ENCODE measurements at places on chromosomes 7 and 10.
A peak's percentile ranks its signal among the peaks of the same experiment; 100 is the strongest.

DNA sequence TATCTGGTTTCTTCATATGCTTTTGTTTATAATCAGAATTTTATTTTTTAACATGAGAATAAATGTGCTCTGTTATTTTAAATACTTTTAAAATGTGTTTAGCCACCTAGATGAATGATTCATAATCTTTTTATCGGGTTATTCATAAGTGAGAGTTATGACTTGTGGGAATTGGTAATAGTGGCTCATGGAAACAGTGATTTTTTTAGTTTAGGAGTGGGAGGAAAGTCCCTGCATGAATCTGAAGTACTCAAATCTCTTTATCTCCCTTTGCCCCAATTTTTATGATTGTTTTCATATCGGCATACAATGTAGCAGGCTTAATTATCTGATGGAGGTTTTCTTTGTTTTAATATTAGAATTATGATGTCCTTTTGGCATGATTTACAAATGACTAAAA, 42.9 kb downstream of the TAX1BP1 start:
- no peak for DNase-seq

DNA sequence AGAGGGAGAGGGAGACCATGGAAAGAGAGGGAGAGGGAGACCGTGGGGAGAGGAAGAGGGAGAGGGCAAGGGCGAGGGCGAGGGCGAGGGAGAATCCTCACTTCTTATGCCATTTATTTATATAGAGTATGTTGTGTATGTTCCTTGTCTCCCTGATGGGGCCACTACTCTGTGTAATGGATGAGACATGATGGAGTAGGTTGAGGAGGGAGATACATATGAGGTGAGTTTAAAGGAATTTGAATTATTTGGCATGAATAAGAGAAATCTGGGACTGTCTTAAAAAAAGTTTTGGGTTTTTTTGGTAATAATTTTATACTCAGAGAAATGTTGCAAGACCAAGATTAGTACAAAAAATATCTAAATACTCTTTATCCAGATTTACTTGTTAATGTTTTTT, 20.1 kb downstream of the CCSER2 start:
- DNase-seq, result no peak

DNA sequence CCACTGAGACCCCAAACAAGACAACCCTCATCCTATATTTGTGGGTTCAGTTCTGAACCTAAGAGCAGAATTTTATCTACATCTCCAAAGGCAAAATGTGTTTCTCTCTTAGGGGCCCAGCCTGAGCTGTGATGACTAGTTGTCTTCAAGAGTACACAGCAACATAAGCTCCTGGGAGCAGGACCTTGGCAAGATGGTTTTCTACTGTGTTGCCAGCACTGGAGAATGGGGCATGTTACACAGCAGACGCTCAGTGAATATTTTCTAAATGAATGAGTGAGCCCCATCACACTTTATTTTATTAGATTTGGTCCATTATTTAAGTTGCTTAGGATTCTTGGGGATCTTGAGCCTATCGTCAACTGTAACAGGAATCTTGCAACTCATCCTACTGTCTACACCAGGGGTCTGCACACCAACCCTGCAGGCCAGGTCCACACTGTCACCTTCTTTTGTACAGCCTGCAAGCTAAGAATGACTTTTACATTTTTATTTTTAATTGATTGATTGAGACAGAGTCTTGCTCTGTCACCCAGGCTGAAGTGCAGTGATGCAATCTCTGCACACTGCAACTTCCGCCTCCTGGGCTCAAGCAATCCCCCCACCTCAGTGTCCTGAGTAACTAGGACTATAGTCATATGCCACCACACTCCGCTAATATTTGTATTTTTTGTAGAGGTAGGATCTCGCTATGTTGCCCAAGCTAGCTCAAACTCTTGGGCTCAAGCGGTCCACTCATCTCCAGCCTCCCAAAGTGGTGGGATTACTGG, 347.1 kb downstream of the FGFR2 start:
- no peak for DNase-seq

- no peak for DNase-seq
These were observed 287.0 kb upstream of the IGFBP3 start for GRCh38 chr7:46207931-46208634.

DNA sequence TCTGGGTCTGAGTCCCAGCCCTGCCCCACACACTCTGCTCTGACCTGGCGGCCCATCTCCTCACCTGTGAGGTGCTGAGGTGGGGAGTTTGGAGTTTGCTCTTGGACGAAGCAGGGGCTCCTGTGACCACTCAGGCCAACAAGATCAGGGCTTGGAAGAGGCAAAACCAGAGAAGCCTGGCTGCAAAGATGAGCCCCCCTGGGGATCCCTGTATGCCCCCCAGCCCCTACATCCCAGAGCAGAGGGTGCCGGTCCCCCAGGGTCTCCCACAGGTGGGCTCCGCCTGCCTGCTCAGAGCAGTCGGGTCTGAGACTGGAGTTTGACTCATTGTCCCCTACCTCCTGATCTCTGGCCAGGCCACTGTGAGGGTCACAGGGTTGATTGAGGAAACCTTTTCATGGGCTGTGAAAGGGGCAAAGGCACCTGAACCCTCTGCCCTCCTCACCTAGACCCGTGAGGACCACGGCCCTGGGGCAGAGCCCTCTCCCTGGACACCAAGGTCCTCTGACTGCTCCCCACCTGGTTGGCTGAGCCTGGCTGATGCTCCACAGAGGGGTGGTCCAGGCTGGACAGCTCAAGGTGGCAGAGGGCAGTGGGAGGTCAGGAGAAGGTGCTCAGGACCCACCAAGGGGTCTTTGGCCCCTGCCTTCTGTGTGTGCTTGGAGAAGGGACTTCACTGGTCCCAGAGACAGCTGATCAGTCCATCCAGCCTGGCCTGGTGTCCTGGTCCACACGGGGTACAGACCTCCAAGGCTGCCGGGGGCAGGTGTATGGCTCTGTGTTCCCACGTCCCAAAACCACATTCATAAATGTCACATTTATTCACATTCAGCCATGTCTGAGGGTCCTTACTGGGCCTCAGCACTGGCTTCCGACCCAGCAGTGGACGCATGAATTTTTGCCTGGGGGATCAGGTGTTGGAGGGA, 9.1 kb upstream of the SCART1 start:
- no peak for DNase-seq

DNA sequence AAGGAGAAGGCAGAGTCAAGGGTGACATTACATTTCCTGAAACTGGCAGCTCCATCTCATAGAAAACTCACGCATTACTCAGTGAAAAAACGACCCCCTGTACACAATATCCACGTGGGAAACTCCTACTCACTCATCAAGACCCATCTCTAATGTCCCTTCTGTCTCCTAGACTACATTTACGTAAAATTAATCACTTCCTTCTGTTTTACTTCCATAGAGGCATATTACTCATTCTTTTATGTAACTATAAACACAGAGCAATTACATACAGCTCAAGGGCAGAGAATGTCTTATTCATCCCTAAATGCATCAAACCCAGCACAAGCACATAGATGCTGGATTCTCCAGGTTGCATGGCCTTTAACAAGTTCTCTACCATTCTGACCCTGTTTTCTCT, 281.8 kb downstream of the KCNMA1 start:
- DNase-seq, result no peak

DNA sequence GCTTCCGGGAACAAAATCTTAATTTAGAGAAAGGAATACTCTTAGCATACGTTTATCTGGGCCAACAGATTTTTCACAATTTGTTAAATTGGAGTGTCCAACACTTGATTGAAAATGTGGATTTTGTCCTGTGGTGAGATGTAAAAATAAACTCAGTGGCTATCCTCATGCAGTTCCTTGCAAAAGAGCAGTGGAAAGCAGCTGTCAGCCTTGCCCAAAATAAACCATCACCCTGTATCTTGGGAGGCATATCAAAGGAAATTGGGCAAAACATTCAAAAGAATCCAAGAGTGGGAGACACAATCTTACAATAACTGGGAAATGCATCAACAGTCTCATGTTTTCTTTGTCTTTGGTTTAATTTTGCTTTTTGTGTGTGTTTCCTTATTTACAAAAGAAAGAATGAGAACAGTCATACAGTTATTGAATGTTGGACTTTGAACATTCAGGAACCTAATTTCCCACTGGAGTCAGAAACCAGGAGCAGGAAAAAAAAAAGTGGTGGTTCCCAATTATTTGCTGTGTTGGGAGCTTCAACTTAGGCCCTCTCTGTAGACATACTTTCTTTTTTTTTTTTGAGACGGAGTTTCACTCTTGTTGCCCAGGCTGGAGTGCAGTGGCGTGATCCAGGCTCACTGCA, 44.4 kb upstream of the DGKI start:
- no peak for DNase-seq

- no peak for DNase-seq
These were observed 74.6 kb downstream of the WDFY4 start for GRCh38 chr10:48759113-48759901.

DNA sequence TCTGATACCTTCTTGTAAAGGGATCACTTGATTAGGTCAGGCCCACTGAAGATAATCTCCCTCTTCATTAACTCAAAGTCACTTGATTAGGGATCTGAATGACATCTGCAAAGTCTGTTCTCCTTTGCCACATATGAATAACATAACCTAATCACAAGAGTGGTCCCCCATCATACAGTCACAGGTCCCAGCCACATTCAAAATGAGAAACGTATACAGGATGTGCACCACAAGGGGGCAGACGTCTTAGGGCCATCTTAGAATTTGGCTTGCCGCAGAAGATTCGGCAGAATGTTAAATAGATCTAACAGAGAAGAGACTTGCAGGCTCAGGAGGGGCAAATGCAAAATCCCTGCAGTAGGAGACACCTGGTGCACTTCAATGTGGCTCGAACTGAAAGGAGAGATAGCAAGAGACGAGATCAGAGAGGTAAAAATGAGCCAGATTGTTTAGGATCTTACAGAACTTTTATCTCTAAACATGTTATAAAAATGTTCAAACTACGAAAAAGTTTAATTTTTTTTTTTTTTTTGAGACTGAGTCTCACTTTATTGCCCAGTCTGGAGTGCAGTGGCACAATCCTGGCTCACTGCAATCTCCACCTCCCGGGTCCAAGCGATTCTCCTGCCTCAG, 10.4 kb upstream of the SMC3 start:
- peak; percentile 49 for DNase-seq

GRCh38 chr7:124649397-124650014, 116.1 kb downstream of the GPR37 start:
- no peak for DNase-seq

GRCh38 chr7:120052884-120053382, 220.0 kb upstream of the KCND2 start:
- no peak for DNase-seq

GRCh38 chr10:80357851-80358125, 1.2 kb downstream of the DYDC2 start:
- no peak for DNase-seq

DNA sequence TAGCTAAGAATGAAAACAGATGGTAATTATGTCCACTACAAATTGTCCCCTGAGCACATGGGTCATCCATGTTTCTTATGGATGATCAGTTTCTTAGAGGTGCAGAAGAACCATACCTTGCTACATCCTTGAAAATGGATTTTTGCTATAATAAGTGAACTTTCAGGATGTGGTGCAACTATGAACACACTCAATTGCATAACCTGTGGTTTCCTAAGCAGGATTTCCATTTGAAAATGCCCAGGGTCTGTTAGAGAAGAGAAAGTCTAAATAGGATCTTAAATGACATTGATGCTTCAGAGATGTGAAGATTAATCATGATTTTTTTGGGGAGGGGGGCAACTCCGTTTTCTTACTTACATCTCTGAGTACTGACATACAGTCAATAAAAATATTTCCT, 39.6 kb upstream of the CACNB2 start:
- no peak for DNase-seq

DNA sequence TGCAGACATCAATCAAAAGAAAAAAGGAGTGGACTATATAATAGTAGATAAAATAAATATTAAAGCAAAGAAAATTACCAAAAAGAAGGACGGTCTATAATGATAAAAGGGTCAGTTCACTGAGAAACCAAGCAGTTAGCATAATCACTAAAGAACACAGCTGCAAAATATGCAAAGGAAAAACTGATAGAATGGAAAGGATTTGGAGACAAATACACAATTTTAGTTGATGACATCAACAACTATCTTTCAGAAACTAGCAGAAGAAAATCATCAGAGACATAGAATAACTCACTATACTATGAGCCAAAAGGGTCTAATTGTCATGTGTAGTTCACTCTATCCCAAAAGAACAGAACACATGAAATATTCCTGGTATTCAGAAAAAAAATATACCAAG, 316.4 kb upstream of the IGFBP3 start:
- DNase-seq, result no peak

DNA sequence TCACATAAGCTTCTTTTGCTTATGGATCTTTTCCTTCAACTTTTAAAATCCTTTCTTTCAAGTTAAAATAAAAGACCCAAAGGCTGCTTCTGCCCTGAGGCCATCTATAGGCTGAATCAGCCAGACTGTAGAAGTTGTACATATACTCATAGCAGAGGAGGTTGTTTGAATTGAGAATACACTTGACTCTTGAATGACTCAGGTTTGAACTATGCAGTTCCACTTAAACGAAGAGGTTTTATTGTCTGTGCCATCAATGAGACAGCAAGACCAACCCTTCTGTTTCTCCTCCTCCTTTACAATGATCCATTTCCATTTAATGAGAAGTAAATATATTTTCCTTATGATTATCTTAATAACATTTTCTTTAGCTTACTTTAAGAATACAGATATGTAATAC, 5.8 kb downstream of the ZNF365 start:
- no peak for DNase-seq

- DNase-seq, result no peak
These were observed 39.5 kb downstream of the GSDME start for GRCh38 chr7:24717694-24718320.

- no peak for DNase-seq
These were observed 122.3 kb downstream of the SGMS1 start for GRCh38 chr10:50501478-50501877.

- DNase-seq, result no peak
These were observed 665.9 kb upstream of the PCDH15 start for GRCh38 chr10:55466806-55467504.

GRCh38 chr10:124315591-124316270, 103.0 kb downstream of the OAT start:
- DNase-seq, result no peak

DNA sequence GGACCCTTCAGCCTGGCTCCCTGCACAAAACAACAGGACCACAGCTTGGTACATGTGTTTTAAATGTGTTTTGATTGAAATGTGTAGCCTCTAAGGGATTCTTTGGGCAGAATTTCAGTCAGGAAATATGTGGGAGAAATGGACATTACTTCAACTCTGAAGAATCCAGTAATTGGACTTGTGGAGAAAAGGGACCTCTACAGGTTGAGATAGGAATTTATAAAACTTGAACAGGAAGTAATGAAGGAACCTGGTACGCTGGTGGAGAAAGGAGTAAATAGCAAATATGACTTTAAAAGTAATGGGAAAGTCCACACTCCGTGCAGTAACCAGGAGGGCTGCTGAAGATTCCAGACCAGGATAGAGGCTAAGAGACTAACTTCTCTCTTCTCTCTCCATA, 220.5 kb downstream of the LHFPL3 start:
- DNase-seq, result no peak

GRCh38 chr7:103811997-103812396, 177.5 kb downstream of the RELN start:
- DNase-seq, result peak; percentile 0

- DNase-seq, result no peak
These were observed 484.8 kb upstream of the ANKRD30A start for GRCh38 chr10:36640626-36641025.

- peak; percentile 49 for DNase-seq
These were observed 683 bp upstream of the ENTPD7 start for GRCh38 chr10:99658622-99659030.

GRCh38 chr10:51100221-51100620, 25.9 kb downstream of the PRKG1 start:
- DNase-seq, result no peak

All from stimulated activated CD4-positive, alpha-beta T cell treated with anti-CD3 and anti-CD28 coated beads, Interleukin-2, amount 100 ng/mL, for 4 hours (primary cell).